ENCODE measurements at places on chromosomes 7 and 10.
A peak's percentile ranks its signal among the peaks of the same experiment; 100 is the strongest.

DNA sequence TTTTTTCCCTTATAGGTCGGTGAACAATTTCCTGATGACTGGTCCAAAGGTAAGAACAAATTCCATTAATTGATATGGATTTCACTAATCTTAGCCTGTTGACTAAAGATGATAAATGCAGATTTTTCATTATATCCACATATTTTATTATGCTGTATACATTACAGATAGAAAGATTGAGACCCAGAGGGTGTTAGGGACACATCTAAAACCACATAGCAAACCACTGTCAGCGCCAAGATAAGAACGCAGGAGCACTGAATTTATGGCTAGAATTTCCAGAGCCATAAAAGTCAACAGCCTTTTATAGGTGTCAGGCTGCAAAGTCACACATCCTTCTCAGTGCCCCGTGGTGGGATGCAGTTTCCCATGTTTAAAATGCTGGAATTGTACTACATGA lies 16.2 kb downstream of the WNT8B start:
- DNase-seq = no peak

DNA sequence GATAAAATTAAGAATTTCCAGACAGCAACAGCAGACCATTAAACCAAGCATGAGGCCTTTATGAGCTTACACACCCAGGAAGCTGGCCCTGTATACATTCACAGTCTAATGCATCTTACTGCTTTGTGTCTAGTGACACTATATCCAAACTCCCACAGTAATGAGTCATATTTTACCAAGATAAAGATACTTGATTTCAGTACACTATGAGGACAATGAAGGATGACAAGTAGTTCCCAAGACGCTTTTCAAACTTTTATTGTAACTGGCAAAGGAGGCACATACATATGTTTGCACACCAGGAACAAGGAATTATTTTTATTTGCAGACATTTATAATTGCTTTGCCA lies 148.0 kb downstream of the TSPAN12 start:
- no peak for DNase-seq

DNA sequence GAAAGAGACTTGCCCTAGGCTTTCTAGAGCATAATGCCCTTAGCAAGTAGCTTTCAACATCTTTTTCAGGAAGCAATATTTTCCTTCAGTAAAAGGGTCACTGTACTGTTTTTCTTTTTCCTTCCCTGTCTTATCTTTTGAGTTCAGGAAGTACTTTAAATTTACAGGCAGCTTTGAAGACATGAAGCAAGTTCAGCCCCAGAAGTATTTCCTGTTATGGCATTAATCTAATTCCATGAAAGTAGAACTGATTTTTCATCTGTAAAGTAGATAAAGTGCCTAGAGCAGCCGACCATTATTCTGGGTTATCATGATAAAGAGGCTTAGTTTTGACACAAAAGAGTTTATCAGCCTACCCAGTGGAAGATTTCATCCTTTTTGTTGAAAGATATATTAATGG lies 288.2 kb downstream of the ADK start:
- DNase-seq = no peak

GRCh38 chr10:120981601-120982391 lies 130.6 kb downstream of the WDR11 start:
- DNase-seq = no peak

DNA sequence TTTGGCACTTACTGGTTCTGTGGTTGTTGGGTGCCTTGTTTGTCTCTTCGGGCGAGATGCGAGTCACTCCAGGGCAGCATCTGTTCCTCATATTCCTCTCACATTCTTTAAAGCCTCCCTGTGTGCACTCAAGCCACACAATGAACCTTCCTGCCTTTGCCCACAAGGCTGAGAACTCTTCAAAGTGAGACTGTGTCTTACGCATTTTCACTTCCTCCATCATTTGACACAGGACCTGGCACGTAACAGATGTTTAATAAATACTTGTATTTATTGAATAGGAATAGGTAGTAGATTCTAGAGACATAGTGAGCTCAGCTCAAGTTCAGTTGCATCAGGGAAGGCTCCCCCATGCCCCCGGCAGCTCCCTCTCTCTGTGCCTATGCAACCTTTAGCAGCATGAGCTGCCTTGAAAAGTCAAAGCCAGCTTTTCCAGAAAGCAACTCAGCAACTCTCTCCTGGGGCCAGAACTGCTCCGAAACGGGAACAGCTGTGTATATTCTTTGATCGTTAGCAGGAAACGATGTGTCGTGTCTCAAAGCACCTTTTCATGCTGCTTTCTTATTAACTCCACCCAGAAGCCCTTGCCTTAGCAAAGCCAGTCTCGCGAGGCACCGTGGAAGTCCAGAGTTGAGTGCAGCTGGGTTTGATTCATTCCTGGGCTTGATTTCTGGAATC lies 97.5 kb downstream of the PFKFB3 start:
- peak; percentile 57 for DNase-seq

DNA sequence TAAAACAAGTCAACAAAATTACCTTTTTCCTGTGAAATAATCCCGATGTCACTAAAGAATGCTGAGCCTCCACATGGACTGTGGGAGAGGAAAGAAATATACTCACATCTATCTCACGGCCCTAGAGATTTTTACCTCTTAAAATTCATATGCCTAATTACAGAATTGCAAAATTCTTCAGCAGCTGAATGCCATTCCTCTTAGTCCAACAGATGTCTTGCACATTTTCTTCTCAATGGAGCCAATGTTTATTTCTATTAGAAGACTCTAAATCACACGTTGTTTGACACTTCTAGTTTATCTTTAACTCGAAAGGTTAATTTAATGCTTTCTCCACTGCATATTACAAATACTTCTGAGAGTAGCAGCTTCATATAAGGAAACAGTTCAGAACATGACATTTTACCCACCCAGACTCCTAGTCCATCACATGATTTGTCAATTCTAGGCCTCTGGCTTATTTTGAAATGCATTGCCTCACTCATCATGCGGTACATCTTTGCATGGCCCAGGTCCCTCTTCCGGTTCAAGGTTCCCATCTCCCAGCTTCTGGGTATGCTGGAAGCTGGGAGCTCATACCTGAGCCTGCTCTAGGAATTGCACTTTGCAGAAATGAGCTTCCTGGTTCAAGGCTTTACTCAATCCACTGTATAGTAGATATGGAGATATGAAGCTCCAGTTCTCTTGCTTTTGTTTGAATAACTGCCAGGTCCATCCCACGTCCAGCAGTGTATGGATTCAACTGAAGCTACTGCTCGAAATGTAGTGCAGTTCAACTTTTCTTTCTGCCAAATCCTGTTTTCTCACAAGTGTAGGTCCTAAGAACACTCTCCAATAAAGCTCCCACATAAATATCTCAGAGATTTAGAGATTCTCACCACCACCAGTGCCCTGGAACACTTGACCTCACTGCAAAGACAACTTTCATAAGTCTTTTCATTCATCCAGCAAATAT lies 306.2 kb downstream of the GPR37 start:
- no peak for DNase-seq

DNA sequence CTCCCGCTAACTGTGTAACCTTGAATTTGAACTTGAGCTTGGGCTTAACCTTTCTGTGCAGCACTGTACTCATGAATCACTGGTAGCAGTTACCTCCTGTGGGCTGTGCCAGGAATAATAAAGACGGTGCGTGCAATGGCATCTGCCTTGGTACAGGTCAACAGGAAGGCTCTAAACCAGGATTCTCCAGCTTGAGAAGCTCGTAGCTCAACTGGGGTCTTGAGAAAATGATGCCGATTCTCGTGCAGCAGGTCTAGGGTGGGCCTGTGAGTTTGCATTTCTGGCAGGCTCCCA lies 112.5 kb upstream of the ANLN start:
- no peak for DNase-seq

- peak; percentile 55 for DNase-seq
Observed at GRCh38 chr7:43649755-43650274, 66.9 kb downstream of the STK17A start.

GRCh38 chr10:13360587-13360986 lies 12.5 kb upstream of the SEPHS1 start:
- no peak for DNase-seq

GRCh38 chr10:110101464-110102144 lies 93.8 kb downstream of the ADD3 start:
- DNase-seq = no peak
